Stimulated activated CD8-positive, alpha-beta memory T cell treated with anti-CD3 and anti-CD28 coated beads, Interleukin-4, amount 100 ng/mL, for 4 hours (primary cell): ENCODE measurements at places on chromosomes 12 and 14.
A peak's percentile ranks its signal among the peaks of the same experiment; 100 is the strongest.

- peak; percentile 4 for DNase-seq
These were observed 23.5 kb upstream of the PTPRB start for GRCh38 chr12:70660620-70661219.

- no peak for DNase-seq
These were observed 186.0 kb downstream of the PAH start for GRCh38 chr12:102730996-102731395.

- DNase-seq, result no peak
These were observed 4.8 kb downstream of the ELK3 start for GRCh38 chr12:96198965-96199364.

DNA sequence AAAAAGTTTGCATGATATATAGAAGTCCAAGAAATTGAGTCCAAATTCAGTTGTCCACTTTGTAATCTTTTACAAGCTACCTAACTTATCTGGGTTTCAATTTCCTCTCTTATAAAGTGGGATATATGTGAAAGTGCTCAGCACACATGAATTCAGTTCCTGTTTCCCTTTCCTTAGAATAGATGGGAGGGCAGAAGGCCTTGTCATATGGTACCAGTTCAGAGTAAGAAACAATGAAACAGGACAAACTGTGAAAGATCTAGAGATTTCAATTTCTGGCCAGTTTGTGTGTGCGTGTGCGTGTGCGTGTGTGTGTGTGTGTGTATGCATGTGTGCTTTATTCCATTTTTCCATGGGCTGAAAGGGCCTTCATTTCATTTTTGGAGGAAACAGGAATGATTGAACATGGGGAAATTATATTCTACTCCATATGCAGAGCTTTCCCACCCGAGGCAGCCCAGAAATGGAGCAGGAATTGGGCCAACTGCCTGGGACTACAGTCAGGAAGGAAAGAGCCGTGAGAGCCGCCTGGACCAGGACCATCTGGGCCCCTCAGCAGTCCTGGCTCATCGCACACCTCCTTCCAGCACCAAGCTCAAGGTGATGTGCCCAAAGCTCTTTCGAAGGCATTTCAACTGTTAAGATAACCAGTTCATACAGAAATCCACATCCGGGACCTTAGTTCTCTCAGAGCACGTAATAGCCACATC, 183.2 kb downstream of the EPS8 start:
- no peak for DNase-seq

- DNase-seq, result no peak
These were observed 10.3 kb upstream of the NAP1L1 start for GRCh38 chr12:76094754-76095153.

GRCh38 chr12:13472690-13473089, 276.2 kb downstream of the EMP1 start:
- no peak for DNase-seq

- DNase-seq, result no peak
These were observed 11.7 kb upstream of the CCDC177 start for GRCh38 chr14:69586404-69586803.

- no peak for DNase-seq
These were observed 83.0 kb upstream of the ZDHHC17 start for GRCh38 chr12:76680940-76681339.

DNA sequence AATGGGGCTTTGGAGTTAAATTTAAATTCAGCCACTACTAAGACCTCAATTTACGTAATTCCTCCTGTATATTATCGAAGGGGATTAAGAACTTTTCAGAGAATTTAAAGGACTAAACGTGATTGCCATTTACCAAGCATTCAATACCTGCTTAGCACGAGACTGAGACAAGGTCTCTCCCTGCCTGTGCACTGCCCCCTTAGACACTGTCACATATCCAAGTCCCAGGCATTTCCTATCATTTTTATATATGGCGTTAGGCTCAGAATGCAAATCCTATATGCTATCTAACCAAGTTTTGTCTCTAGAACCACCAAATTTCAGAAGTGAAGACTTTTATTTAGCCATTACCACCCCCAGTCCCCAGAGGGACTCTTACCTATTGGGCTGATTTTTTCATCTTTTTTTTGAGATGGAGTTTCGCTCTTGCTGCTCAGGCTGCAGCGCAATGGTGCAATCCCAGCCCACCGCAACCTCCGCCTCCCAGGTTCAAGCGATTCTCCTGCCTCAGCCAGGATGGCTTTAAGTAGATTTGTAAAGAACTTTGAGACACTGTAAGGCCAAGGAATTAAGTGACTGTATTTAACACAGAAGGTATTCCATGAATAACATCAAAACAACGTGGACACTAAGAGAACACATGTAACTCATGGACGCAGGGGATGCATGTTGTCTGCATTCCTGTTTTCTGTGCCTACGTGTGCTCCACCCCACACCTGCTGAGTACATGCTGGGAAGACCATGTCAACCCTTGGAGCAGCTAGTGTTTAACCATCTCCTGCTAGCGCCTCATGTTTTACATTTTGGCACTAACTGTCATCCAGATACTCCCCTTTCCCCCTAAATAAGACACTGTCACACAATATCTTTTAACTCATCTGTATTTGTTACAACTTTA, 6.4 kb downstream of the HSP90AA1 start:
- no peak for DNase-seq

- DNase-seq, result no peak
These were observed 28.4 kb downstream of the AREL1 start for GRCh38 chr14:74684434-74684833.

GRCh38 chr12:10620078-10620779, 6.8 kb upstream of the MAGOHB start:
- DNase-seq, result no peak

GRCh38 chr14:66944872-66945271, 244.4 kb upstream of the GARIN2 start:
- DNase-seq, result no peak

DNA sequence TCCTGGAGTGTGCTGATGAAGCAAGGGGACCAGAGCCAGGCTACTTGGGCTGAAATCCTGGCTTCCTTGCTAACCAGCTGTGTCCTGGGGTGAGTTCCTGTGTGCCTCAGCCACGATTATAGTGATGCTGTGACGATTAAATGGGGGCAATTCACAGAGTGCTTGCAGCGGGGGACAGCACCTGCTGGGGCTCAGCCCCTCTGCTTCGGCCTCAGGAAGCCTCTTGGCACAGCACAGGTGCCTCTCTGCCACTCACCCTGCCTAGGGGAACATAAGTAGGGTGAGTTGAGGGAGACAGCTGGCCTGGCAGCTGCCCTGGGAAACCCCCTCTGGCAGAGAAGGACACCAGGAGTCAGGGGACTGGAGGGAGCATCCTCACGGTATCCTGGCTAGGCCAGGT, 9.4 kb downstream of the KRT80 start:
- no peak for DNase-seq

GRCh38 chr12:82721726-82722125, 35.0 kb downstream of the TMTC2 start:
- DNase-seq, result no peak

GRCh38 chr14:99257673-99258221, 14.2 kb downstream of the BCL11B start:
- DNase-seq, result no peak

DNA sequence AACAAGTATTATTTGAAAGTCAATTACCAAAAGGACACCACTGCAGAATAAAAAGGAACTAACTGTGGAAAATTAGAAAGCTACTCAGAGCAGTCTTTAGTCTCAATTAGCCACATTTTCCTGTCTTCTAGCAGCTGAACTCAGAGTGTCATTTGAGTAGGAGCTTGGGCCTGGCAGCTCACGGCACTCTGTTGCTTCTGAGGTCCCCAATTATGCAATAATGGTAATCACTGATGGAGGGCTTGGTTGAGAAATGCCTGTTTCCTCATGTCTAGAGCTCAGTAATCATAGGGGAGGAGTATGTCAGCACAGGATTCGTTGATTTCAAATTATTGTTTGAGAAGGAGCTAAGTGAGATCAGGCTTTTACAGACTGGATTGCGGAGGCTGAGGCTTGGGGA, 108.6 kb downstream of the VRK1 start:
- DNase-seq, result no peak
